CD4-positive, alpha-beta T cell treated with Interleukin-6 for 4 hours (primary cell): ENCODE measurements at places on chromosomes 11 and 22.
A peak's percentile ranks its signal among the peaks of the same experiment; 100 is the strongest.

GRCh38 chr11:67631411-67631810 is 1.7 kb upstream of the NUDT8 start:
- DNase-seq: no peak

DNA sequence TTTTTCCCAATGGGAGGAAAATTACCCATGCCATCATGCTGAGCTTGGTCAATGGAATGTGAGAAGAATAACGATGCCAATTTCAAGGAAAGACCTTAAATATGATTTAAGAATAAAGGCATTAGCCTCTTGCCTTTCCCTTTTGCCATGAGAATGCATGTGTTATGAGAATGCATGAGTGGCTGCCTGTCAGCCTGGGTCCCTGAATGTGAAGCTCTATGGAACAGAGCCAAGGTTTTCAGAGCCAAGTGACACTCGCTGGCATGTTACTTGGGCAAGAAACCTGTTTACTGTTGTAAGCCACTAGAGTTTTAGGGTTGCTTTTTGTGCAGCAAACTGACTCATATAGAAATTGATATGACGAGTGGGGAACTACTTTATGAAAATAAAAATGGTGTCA is 75.7 kb downstream of the JRKL start:
- DNase-seq: no peak

DNA sequence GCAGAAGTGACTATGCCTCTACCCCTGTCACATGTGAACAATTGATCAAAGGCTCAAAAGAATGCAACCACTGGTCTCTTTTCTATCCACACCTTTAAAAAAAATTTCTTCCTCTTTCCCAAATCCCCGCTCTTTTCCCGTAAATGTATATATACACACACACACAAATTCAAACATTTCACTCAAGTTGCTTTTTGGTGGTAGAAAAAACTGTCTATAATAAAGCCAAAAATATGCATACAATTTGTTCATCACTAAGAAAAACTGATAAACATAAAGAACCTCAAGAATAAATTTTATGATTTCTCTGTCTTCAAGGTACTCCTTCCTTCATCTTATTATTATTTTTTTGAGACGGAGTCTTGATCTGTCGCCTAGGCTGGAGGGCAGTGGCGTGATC is 5.6 kb downstream of the SMC1B start:
- DNase-seq: no peak

DNA sequence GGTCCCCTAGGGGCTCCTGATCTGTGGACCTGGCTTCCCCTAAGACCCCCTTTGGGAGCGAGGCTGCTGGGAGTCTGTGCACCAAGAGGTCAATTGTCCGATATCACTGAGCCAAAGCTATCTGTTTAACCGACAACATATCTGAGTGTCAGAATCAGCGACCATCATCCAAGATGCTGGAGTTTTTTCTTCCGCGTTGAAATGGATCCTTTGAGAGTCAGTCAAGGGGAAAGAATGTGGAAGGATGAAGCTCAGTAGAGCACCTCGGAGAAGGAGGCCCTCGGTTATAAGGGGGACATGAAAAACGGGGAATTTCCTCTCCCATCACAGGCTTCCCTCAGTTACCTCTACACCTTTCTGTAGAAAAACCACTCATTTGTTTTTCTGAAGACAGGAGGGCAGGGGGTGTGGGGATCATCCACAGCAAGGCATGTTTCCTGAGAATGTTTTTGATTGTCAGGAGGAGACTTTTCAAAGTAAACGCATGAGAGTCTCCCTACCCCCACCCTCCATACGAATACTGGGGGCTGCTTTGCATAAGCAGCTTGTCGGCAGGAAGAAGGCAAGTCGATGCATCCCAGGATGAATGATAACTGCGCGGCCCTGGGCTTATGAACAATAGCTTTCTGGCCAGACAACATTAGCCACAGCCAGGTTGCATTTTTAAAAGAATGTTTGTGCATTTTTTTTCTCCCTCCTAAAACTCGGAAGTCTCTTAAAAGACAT is 37.7 kb upstream of the CCND1 start:
- DNase-seq: no peak

- DNase-seq: no peak
These were observed 269.2 kb upstream of the SYN3 start for GRCh38 chr22:33327348-33327860.

GRCh38 chr22:42439821-42440674 is 7.8 kb upstream of the NFAM1 start:
- DNase-seq: peak; percentile 46

DNA sequence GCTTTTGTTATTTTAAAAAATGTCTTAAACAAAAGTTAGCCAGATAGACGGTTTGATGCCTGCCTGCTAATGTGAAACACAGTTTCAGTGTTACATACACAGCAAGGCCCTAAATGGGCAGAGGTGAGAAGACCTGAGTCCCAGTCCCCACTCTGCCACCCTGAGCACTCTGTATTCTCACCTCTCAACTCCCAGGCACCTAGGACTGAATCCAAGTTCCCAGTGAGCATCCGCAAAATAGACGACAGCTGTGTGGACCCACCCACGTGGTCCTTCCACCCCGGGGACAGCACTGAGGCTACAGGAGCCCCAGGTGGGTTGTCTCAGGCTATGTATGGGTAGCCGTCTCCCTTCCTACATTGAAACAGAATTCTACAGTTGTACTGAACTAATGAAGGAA is 111.5 kb downstream of the RPL27A start:
- DNase-seq: no peak

DNA sequence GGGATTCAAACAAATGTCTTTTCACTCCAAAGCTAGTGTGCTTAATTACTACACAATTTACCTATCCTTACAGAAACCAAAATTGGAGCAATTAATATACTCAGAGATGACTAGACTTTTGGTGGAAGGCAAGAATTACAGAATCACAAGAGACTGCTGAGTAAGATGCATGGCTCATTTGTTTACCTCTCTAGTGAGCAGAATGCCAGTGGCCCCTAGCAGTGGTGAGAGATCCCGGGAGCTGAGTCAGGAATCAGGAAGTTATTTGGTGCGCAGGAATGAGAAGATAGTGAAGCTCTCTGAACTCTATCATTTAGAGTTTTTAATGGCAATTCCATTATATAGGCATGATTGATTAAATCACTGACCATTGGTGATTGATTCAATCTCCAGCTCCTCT is 188.9 kb upstream of the SESN3 start:
- DNase-seq: no peak

GRCh38 chr22:37079668-37080171 is 28.2 kb downstream of the KCTD17 start:
- DNase-seq: peak; percentile 85

- peak; percentile 95 for DNase-seq
These were observed at the start of the genes NUDT22 and TRPT1 for GRCh38 chr11:64225608-64226506. Gene NUDT22, plus strand, starts transcription at chr11:64226274. Its CDS starts 379 bp downstream, at chr11:64226653. Gene TRPT1, minus strand, starts transcription at chr11:64226186. Its CDS starts 326 bp downstream, at chr11:64225860.

DNA sequence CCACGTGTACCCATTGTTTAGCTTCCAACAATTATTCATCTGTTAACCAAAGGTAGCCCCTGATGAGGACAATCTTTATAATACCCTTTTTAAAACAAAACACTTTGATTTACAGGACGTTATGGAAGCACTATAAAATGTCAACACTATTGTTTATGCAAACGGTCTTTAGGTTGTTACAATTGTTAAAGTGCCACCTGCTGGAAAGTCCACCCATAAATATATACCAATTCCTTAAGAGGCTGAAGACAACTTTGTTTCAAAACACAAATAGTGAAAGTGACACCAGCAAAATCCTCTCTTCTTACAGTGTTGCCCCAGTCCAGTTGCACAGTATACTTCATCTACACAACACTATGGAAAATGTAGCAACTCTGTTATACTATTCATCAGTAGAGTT is 68.9 kb upstream of the SLN start:
- no peak for DNase-seq

GRCh38 chr11:7597620-7598019 is 75.7 kb downstream of the CYB5R2 start:
- DNase-seq: no peak

GRCh38 chr11:73317373-73317772 is 9.3 kb downstream of the ARHGEF17 start:
- DNase-seq: no peak

- no peak for DNase-seq
These were observed 24.1 kb upstream of the GRK3 start for GRCh38 chr22:25540166-25540907.

DNA sequence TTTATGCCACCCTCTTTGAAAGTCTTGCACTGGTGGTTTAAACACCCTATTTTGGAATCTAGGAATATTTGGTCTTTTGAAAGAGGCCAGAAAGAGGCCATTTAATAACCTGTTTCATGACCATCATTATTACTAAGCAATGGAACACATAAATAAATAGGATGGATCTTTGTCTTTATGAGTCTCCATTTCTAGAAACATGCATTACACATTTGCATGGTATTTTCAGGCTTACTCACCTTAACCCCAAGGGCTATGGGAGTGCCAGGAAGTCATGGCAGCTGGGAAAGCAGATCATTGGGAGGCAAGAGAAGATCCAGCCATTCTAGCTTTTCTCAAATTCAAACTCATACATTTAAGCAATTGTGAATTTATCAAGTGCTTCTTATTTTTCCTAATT is 185.8 kb upstream of the POU2AF2 start:
- DNase-seq: no peak

- DNase-seq: no peak
These were observed 76.2 kb downstream of the ARHGAP32 start for GRCh38 chr11:129115652-129116586.

- no peak for DNase-seq
These were observed 81.6 kb upstream of the SEPTIN5 start for GRCh38 chr22:19632668-19633148.

GRCh38 chr22:30234786-30235470 is 11.6 kb downstream of the LIF start:
- no peak for DNase-seq

- no peak for DNase-seq
These were observed 13.9 kb downstream of the ZBED4 start for GRCh38 chr22:49867303-49868265.

DNA sequence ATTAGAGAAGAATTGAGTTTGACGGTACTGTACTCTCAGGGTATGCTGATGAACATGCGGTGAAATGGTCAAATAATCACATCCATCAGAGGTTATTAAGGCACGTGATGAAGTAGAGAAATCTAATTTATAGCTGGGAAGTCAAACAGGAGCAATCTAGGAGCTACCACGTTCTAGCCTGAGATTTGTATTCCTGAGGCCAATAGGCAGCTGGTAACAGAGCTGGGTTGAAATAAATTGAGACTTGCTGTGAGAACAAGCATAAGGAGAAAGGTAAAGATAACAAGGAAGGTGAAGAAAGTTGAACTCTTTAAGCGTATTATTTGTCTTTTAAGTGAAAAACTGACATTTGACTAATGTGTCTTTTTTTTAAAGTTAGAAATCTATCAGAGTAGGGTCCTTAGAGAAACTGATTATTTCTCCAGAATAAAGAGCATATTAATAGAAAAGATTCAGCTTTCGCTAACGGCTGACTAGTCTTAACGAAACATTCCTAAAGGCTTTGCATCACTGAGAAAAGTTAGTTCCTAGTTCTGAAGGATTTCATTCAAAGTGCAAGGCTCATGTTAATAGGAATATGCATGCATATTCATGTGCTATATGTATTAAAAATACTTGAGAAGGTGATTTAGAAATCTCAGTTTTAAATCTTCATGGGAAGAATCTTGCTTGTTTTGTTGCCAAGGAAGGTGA is 5.2 kb upstream of the WEE1 start:
- no peak for DNase-seq

DNA sequence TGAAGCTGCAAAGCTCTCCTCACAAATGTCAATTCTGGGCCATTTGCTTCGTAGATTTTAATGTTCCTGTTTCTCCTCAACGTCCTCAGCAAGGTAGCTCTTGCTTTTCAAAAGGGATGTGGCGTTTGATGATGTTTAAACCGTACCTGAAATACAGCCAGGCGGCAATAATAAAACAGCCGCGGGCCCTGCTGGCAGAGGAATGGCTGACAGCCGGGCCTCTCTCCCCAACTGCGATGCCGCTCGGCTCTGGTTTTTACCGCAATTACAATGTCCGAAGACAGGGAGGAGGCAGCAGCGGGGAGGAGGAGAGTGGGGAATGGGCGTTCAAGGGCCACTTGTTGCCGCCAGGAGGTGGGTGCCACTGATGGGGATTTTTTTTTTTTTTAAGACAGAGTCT is 27.5 kb downstream of the MACROD1 start:
- DNase-seq: no peak

- DNase-seq: no peak
These were observed 133.5 kb downstream of the COMMD9 start for GRCh38 chr11:36155770-36156160.

DNA sequence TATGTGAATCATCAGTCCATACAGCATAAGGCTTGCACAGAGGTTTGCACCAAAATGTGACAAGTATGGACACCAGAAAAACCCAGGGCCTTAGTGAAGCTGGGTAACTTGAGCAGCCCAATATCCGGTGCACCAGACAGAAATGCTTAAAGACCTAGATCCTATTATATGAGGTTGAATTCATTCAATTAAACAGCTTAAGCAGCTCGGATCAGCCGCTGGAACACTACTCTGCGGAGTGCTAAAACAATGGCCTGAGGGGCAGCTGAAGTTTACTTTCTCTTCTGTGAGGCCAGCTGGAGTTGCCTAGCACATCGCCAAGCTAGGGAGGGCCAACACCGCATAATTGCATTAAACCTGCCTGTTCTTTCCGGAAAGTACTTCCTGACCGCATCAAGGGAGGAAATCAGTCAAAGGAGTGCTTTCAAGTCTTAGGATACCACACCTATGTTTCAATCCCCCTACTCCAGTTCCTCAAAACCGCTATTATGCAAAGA is 17.0 kb upstream of the FAM181B start:
- peak; percentile 42 for DNase-seq

- no peak for DNase-seq
These were observed 197.9 kb downstream of the BRD1 start for GRCh38 chr22:49629586-49630447.

GRCh38 chr11:118396097-118396501 is 5.3 kb upstream of the ATP5MG start:
- no peak for DNase-seq

DNA sequence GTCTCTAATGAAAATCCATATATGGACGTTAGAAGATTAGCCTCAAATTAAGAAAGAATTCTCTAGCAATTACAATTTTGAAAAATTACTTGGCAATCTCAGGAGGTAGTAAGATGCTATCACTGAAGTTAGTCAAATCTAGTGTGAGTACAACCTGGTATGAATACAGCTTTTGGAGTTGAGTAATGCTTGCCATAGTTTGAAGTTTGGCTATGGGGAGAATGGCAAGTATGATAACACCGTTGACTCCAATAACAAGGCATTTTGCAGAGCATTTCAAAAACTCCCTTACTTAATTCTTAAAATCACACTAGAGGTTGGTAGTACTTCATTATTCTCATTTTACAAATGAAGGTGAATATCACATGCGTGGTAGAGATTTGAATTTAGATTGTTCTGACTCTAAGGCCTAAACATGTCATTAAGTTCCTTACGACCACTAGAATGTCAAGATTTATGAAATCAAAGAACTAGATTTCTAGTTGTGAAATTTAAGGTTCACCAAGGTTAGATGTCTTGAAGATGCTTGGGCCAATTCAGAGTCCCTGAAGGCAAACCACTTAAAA is 355.4 kb downstream of the ETS1 start:
- no peak for DNase-seq

- no peak for DNase-seq
These were observed 28.2 kb upstream of the TPBGL start for GRCh38 chr11:75212411-75212810.

- no peak for DNase-seq
These were observed 71.6 kb upstream of the SHANK2 start for GRCh38 chr11:71323876-71324526.

GRCh38 chr11:47105974-47106373 is 70.7 kb downstream of the ARFGAP2 start:
- DNase-seq: no peak

- no peak for DNase-seq
These were observed 22.2 kb downstream of the P2RY2 start for GRCh38 chr11:73240190-73240781.
